Activated CD8-positive, alpha-beta memory T cell treated with anti-CD3 and anti-CD28 coated beads, Interleukin-2, amount 50 U/mL, for 48 hours (primary cell): ENCODE measurements at places on chromosomes 6 and 20.

GRCh38 chr6:14478381-14479225, 361.0 kb downstream of the CD83 start:
- no peak for DNase-seq

DNA sequence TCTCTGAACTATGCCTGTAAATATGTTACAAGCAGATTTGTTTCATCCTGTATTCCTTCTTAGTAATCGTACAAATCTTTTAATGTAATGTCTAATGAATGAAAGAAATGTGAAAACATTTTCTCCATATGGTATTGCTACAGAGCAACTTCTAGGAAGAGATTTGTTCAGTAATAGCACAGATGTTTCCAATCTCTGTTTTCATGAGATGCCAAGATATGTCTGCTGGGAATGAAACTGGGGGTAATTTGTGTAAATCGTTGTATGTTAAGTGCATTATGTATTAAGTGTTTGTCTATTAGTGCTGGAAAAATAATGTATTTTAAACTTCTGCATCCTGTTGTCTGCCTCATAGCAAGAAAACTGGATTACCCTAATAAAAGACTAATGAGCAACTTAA, 722.2 kb upstream of the EYS start:
- DNase-seq = no peak

- DNase-seq = no peak
Observed at GRCh38 chr6:168648240-168649125, 207.5 kb downstream of the SMOC2 start.

GRCh38 chr6:3751077-3751729, at the start of gene PXDC1:
PXDC1 (minus strand) TSS chr6:3751713; CDS start chr6:3751531, 182 bp downstream.
- no peak for DNase-seq

GRCh38 chr6:155646443-155646842, 190.8 kb upstream of the NOX3 start:
- DNase-seq = no peak

GRCh38 chr6:42339991-42340401, 111.7 kb downstream of the TRERF1 start:
- peak; percentile 66 for DNase-seq

DNA sequence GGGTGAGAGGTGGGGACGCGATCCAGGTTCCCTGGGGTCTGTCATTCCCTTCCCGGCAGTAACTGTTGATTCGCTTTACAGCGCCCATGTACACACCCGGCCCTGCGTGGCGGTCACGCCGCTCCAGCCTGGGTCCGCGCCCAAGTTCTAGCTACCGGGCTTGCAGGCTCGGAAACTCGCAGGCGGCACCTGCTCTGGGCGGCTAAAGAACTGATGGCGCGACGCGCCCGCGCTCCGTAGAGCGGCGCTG, 1.4 kb upstream of the POU3F2 start:
- peak; percentile 66 for DNase-seq
